NCI-H187 (cell line): ENCODE measurements at places on chromosomes 13 and 19.

GRCh38 chr13:111317571-111318345 lies 2.7 kb upstream of the TEX29 start:
- DNase-seq: no peak

DNA sequence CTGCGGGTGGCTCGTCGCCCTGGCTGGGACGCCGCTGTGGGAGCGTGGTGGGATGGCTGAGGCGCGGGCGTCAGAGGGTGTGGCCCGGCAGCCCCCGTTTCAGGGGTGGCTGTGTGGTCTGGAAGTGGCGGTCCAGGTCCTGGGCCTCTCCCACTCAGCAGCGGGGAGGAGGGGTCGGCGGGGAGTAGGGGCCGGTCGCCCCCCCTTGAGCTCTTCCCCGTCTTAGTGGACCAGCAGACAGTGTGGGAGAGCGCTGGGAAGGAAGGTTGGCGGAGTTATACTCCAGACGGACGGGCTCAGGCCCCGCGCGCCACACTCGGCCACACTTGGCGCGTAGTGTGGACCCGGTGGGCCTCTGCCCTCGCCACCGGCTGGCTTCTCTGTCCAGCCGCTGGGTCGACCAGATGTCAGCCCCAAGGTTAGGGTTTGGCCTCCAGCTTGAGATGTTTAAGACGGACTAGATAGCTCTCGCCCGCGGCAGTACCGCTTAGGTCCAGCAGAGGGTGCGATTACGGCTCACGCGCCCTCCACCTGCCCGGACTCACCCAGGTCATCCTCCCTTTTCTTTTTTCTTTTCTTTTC lies 21.7 kb upstream of the ZNF429 start:
- no peak for DNase-seq

DNA sequence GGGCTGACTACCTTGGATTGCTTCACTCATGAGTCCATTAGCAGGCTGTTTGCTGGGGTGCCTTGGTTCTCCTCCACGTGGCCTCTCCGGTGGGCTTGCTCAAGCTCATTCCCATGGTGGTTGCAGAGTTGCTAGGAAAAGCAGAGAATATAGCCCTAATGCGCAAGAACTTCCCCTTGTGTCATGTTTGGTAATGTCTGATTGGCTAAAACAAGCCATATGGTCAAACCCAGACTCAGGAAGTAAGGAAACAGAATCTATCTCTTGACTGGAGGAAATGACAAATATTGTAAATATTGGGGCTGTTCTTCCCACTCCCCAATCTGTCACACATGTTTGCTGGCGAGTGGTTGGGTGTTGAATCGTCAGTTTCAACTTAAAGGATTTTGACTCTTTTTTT lies 12.1 kb downstream of the NFILZ start:
- DNase-seq: no peak

DNA sequence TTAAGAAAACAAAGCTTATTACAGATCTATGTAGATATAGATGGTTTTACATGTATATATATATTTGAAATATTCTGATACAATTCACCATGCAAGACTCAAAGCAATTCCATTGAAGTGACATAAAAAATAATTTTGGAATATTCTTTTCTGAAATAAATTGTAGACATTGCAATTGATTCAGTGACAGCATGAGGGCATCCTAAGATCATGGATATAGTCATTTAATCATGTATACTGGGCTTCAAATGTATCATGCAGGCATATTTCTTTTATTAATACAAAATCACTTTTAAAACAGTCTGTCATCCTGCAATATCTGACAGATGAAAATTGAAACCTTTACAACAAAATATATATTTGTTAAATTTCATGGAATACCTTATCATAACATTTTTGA lies 286.7 kb upstream of the SLITRK6 start:
- no peak for DNase-seq

- DNase-seq: no peak
Observed at GRCh38 chr13:60974296-60974695, 441.4 kb downstream of the PCDH20 start.
